Smooth muscle cell of the pulmonary artery (primary cell): ENCODE measurements at places on chromosomes 13 and 19. TPM values are rescaled to one million over a fixed set of nuclear protein-coding genes. Genes with fewer than 3 reads are reported as not detected.

ZNF227 gene
- total RNA-seq = 18.6 and 19.0 TPM in 2 replicates

NKPD1 gene
- total RNA-seq = 0.07 and 0.26 TPM in 2 replicates

ZNF154 gene
- 7.0 and 8.1 TPM in 2 replicates for total RNA-seq

ZNF175 gene
- total RNA-seq = 8.9 and 9.1 TPM in 2 replicates

CNOT3 gene
- total RNA-seq = 11.3 and 14.1 TPM in 2 replicates

RHPN2 gene
- 2.8 and 4.3 TPM in 2 replicates for total RNA-seq

CBY2 gene
- total RNA-seq = not detected in 2 replicates
